ENCODE measurements at places on chromosomes 3 and 15. TPM values are rescaled to one million over a fixed set of nuclear protein-coding genes. Genes with fewer than 3 reads are reported as not detected.
A peak's percentile ranks its signal among the peaks of the same experiment; 100 is the strongest.

The TGM4 gene
- not detected for total RNA-seq

The NUDT16 gene
- 16.9 TPM for total RNA-seq

GRCh38 chr15:92636908-92637481 lies 18.6 kb downstream of the FAM174B start:
- H3K4me1 ChIP-seq, result peaks cover 11% of the 10 kb centered on the region
- no peaks in the 10 kb centered on the region for H3K27me3 ChIP-seq

GRCh38 chr3:6622712-6623111 lies 238.2 kb upstream of the GRM7 start:
- DNase-seq, result no peak
- H3K36me3 ChIP-seq, result no peaks in the 10 kb centered on the region
- H3K27me3 ChIP-seq, result no peaks in the 10 kb centered on the region
- no peak overlapping the region for H3K27ac ChIP-seq
- H3K4me3 ChIP-seq, result no peak overlapping the region

The TIMP4 gene
- 8.5 TPM for total RNA-seq

The PARP14 gene
- total RNA-seq, result 16.4 TPM

The CYP1A2 gene
- total RNA-seq, result not detected

- H3K4me3 ChIP-seq, result no peak overlapping the region
- no peaks in the 10 kb centered on the region for H3K27me3 ChIP-seq
- peaks cover 4% of the 10 kb centered on the region for H3K4me1 ChIP-seq
- no peak for DNase-seq
- H3K27ac ChIP-seq, result no peak overlapping the region
Measured at GRCh38 chr3:16364963-16365362, 100.0 kb downstream of the OXNAD1 start.

The CYB561D2 gene
- 16.8 TPM for total RNA-seq

The CHST2 gene
- total RNA-seq, result 6.3 TPM

DNA sequence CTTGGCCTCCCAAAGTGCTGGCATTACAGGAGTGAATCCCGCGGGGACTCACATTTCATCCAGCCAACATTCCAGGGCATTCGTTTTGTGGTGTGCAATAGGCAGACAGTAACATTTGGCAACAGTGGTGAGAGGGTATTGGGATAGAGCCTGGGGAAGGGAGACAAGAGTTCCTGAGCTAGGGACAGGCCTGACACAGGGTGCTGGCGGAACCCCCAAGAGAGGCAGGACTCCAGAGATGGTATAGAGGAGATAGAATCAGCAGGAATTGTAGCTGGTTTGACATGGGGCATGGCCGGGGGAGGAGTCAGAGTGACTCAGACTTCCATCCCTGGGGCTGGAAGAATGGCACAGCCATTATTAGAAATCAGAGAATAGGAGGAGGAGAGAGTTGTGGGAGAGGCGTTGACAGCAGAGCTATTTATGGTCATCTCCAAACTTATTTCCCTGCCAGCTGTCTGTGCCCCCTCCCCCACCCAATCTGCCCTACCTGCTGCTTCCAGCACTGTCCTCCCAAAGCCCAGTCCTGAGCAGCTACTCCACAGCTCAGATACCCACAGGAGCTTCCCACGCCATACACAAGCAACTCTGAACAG lies 4.4 kb upstream of the IDH2 start:
- no peaks in the 10 kb centered on the region for H3K36me3 ChIP-seq
- H3K27ac ChIP-seq, result no peak overlapping the region
- peaks cover 3% of the 10 kb centered on the region for H3K4me1 ChIP-seq

GRCh38 chr15:63611177-63611576 lies 14.0 kb downstream of the FBXL22 start:
- no peak overlapping the region for H3K4me3 ChIP-seq
- H3K27me3 ChIP-seq, result no peaks in the 10 kb centered on the region
- no peaks in the 10 kb centered on the region for H3K4me1 ChIP-seq
- DNase-seq, result no peak

- DNase-seq, result no peak
- H3K36me3 ChIP-seq, result peaks cover 4% of the 10 kb centered on the region
- no peak overlapping the region for H3K27ac ChIP-seq
- no peaks in the 10 kb centered on the region for H3K4me1 ChIP-seq
- H3K4me3 ChIP-seq, result no peak overlapping the region
Measured at GRCh38 chr3:123745184-123745855, 138.8 kb downstream of the MYLK start.

DNA sequence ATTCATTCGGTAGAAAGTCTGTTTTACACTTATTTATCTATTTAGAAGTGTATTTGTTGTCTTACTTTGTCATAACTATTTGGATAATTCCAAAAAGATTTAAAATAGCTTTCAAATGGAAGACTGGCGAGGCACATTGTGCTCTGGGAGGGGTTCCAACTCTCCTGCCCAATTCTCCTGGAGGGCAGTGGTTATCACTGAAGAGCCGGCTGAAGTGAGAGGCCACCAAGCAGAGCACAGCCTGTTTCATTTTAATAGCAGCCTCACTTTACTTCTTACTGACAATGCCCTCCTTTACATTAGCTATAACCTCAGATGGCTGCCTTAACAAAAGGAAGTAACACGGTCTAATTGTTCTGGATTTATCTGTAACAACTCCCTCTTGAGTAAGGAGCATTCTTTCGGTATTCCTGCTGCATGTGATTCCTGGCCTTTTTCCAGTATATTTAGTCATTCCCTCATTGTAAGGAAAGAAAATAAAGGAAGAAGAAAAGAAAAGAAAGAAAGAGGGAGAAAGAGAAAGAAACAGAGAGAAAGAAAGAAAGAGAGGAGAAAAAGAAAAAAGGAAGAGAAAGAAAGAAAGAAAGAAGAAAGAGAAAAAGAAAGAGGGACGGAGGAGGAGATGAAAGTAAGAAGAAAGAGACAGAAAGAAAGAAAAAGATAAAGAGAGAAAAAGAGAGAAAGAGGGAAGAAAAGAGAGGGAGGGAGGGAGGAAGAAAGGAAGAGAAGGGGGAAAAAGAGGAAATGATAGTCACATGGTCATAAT lies 339.8 kb upstream of the WNT5A start:
- H3K27ac ChIP-seq, result no peak overlapping the region
- no peaks in the 10 kb centered on the region for H3K4me1 ChIP-seq
- no peak overlapping the region for H3K4me3 ChIP-seq
- H3K27me3 ChIP-seq, result no peaks in the 10 kb centered on the region

The TUSC7 gene
- total RNA-seq, result not detected

GRCh38 chr3:152352554-152352953 lies 83.8 kb downstream of the MBNL1 start:
- H3K27me3 ChIP-seq, result no peaks in the 10 kb centered on the region
- no peaks in the 10 kb centered on the region for H3K36me3 ChIP-seq
- no peak overlapping the region for H3K4me3 ChIP-seq
- H3K4me1 ChIP-seq, result no peaks in the 10 kb centered on the region
- no peak for DNase-seq

The SLC9C1 gene
- total RNA-seq, result 0.15 TPM

GRCh38 chr3:11544412-11545181 lies 99.1 kb downstream of the VGLL4 start:
- no peak for DNase-seq
- 0 out of 2 replicates have a peak, but pooled peaks cover 4% of the 10 kb centered on the region for H3K36me3 ChIP-seq
- no peak overlapping the region for H3K4me3 ChIP-seq
- H3K27me3 ChIP-seq, result no peaks in the 10 kb centered on the region
- no peak overlapping the region for H3K27ac ChIP-seq
- no peaks in the 10 kb centered on the region for H3K4me1 ChIP-seq

DNA sequence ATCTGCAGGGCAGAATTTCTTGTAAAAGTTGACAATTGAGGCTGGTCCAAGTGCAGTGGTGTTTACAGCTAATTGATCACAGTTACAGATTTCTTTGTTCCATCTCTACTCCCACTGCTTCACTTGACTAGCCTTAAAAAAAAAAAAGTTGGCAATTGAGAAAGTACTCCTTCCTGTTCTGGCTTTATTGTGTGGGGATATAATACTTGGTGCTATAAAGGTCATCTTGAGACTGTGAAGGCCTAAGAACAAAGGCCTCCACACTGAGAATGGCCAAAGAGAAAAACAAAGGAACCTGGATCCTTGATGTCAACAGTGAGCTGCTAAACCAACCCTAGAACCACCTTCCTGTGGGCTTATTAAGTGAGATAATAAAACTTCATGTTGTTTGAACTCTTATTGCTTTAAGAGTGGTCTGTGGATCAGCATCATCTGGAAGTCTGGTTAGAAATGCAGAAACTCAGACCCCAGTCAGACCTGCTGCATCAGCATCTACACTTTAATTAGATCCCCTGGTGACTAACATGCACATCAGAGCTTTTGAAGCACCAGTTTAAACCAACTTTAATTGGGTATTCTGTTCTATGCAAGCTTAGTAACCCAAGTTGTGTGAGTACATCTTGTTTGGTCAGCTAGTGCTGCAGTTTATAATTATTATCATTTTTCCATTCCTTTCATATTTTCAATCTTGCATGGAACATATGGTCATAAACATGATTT lies 55.2 kb downstream of the TMOD3 start:
- no peaks in the 10 kb centered on the region for H3K4me1 ChIP-seq
- DNase-seq, result no peak
- no peak overlapping the region for H3K4me3 ChIP-seq

DNA sequence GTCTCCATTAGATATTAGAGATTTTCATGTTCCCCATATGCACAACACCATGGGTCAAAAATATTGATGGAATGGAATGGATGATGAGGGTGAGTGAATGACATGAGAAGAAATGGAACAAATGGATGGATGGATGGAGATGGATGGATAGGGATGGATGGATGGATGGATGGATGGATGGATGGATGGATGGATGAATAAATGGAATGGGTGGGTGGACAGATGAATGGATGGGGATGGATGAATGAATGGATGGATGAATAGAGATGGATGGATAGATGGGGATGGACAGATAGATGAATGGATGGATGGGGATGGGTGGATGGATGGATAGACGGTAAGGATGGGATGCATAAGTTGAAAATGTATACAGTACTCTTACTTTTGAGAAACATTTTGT lies 18.6 kb downstream of the CFAP92 start:
- H3K36me3 ChIP-seq, result no peaks in the 10 kb centered on the region
- H3K4me3 ChIP-seq, result no peak overlapping the region

DNA sequence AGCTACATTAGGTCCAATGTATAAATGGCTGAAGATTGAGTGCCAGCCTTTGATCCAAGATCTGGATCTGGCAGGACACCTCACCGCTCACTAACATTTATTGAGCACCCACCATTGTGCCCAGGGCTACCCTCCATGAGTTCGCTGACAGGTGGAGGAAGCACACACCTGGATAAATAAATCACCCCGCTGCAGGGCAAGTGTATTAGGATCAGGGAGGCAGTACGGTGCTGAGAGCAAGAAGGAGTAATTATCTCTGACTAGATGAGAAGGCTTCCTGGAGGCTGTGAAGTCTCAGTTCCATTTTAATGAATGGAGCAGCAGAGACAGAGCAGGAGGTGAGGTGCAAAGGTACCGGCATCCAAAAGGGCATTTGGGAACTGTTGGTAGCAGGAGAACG lies 104.1 kb downstream of the LIPC start:
- DNase-seq, result no peak
- no peak overlapping the region for H3K4me3 ChIP-seq
- H3K4me1 ChIP-seq, result no peaks in the 10 kb centered on the region
- H3K36me3 ChIP-seq, result no peaks in the 10 kb centered on the region
- no peak overlapping the region for H3K27ac ChIP-seq

GRCh38 chr15:69794645-69795469 lies 302.9 kb downstream of the TLE3 start:
- H3K4me1 ChIP-seq, result no peaks in the 10 kb centered on the region
- H3K36me3 ChIP-seq, result no peaks in the 10 kb centered on the region
- H3K27ac ChIP-seq, result no peak overlapping the region
- H3K27me3 ChIP-seq, result no peaks in the 10 kb centered on the region
- H3K4me3 ChIP-seq, result no peak overlapping the region

The LRTM1 gene
- total RNA-seq, result not detected

The RPL35A gene
- 1,572 TPM for total RNA-seq

GRCh38 chr3:110227991-110228390 lies 843.6 kb upstream of the NECTIN3 start:
- H3K4me3 ChIP-seq, result no peak overlapping the region
- no peak overlapping the region for H3K27ac ChIP-seq
- no peak for DNase-seq
- H3K36me3 ChIP-seq, result 0 out of 3 replicates have a peak, but pooled peaks cover 1% of the 10 kb centered on the region

GRCh38 chr15:94610069-94610468 lies 378.7 kb downstream of the MCTP2 start:
- no peaks in the 10 kb centered on the region for H3K4me1 ChIP-seq
- H3K36me3 ChIP-seq, result no peaks in the 10 kb centered on the region
- H3K27ac ChIP-seq, result no peak overlapping the region
- no peaks in the 10 kb centered on the region for H3K27me3 ChIP-seq
- no peak overlapping the region for H3K4me3 ChIP-seq

DNA sequence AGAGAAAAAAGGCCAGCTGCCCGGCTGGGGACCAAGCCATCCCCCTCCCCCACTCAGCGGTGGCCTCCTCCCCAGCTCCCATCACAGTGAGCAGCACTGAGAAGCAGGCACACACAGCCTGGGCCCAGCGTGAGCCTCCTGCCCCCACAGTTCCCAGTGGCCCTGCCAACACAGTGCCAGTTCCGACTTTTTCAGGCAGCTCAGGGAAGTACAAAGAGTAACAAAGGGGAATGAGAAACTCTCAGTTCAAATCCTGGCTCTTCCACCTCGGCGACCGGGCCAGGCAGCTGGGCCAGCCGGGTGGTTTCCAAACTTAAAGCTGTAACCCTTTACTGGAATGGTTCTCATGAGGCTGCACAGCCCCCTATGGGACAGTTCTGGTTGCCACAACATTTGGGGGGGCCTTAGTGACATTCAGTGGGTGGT lies 18.5 kb downstream of the TNK2 start:
- H3K36me3 ChIP-seq, result peaks cover 5% of the 10 kb centered on the region
- H3K27ac ChIP-seq, result no peak overlapping the region
- DNase-seq, result no peak
- H3K27me3 ChIP-seq, result no peaks in the 10 kb centered on the region
- H3K4me1 ChIP-seq, result peaks cover 8% of the 10 kb centered on the region

DNA sequence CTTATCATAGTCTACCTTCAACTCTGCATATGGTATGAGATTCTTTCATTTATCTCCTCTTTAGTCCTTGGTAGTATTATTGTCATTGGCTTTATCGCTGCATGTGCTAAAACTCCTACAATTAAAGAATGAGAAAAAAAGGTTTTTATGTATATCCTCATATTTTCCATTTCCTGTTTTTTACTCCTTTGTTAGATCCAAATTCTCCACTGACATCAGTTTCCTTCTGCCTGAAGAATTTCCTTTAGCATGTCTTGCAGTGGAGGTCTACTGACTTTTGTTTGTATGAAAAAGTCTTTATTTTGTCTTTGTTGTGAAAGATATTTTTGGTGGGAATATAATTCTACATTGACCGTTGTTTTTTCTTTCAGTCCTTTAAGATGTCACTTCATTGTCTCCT lies 81.0 kb upstream of the TNIK start:
- H3K27me3 ChIP-seq, result no peaks in the 10 kb centered on the region
- no peak overlapping the region for H3K4me3 ChIP-seq
- peaks cover 7% of the 10 kb centered on the region for H3K4me1 ChIP-seq
- no peak overlapping the region for H3K27ac ChIP-seq

The GABRR3 gene
- total RNA-seq, result not detected

- no peaks in the 10 kb centered on the region for H3K27me3 ChIP-seq
- peaks cover 6% of the 10 kb centered on the region for H3K36me3 ChIP-seq
- H3K4me1 ChIP-seq, result peaks cover 21% of the 10 kb centered on the region
- H3K27ac ChIP-seq, result peak overlapping the region; percentile 98
- H3K4me3 ChIP-seq, result peak overlapping the region; percentile 21
- DNase-seq, result no peak
Measured at GRCh38 chr15:88994286-88994685, 81.1 kb upstream of the MFGE8 start.
